ENCODE measurements at places on chromosomes 1 and 21.

DNA sequence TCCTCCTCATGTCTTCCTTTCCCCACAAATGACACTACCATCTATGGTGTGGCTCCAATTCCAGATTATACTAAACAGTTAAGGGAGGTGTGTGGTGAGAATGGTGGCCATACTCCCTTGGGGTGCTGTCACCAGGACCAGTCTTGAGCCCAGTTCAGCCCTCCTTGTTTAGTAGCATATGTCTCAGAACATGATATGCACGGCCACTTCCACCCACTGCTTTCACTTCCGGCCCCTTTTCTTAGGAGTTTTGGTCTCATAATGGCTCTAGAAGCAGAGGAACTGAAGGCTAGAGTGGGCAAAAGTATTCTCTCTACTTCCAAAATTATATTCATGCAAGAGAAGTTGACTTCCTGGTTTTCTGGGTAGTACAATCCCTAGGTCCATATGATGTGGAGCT, 45.3 kb upstream of the CACNA1E start:
- DNase-seq = no peak

GRCh38 chr21:17214801-17215200, 298.0 kb upstream of the CXADR start:
- DNase-seq = no peak

DNA sequence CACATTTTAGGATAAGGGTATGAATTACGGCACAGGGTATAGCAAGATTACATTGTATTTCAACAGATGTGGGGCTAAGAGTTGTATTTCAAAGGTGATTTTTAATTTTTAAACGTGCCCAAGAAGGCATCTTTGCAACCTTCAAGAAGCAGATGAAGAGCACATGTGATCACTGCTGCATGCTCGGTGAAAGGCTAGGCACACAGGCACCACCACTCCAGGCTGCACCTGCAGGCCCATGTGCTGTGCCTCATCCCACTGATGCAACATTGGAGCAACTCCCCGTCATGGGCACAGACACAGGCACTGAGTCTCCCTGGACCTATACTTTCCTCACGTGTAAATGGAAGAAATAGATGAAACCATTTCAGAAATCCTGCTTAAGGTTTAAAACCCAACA, 23.5 kb downstream of the UBE2G2 start:
- DNase-seq = no peak

GRCh38 chr1:81714636-81715035, 86.1 kb upstream of the ADGRL2 start:
- DNase-seq = no peak

DNA sequence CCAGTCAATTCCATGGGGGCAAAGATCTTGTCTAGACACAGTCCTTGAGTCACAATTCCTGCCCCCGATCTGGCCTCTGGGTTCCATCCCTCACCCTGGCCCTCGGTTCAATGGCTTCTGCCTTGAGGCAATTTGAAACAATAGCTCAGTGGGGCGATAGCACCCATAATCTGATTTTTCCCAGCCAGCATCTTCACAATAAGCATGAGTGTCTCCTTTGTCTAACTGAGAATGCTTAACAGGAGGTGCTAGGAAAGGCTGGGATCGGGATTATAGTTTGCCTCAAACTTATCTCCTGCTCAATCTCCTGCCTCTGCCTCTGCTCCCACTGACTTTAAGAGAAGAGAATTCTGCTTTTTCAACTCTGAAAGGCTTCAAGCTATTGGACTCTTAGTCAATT, 293.9 kb upstream of the PROX1 start:
- no peak for DNase-seq

GRCh38 chr1:86861424-86861823, 52.5 kb downstream of the SELENOF start:
- no peak for DNase-seq

DNA sequence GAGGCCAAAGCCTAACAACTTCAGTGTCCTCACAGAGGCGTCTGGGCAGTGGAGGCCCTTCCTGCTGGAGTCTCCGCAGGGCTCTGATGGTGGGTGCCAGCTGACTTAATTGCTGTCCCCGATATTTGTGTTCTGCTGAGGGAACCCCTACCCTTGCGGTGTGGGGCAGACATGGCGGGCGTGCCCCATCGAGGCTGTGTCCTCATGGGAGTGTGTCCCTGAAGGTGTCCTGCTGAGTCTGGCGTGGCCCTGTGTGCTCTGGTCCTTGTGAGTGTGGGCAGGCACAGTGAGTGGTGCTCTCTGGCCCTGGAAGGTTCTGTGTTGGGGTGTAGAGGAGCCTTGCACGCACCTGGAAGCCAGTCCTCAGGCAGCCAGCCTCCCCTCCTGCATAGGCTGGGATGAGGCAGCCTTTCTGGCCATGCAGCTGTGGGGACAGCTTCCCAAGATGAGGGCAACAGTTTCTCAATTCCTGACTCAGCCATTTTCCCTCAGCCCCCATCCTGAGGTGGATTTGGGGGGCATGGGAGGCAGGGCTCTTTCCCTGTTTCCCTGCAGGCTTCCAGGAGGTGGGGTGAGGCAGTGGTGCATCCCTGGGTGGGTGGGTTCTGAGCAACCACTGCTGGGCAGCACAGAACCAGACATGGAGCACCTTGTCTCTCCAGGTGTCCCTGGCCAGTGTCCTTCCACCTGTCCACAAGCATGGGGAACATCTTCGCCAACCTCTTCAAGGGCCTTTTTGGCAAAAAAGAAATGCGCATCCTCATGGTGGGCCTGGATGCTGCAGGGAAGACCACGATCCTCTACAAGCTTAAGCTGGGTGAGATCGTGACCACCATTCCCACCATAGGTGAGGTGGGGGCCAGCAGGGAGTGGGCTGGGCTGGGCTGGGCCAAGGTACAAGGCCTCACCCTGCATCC, 6.5 kb downstream of the C1orf35 start:
- no peak for DNase-seq

DNA sequence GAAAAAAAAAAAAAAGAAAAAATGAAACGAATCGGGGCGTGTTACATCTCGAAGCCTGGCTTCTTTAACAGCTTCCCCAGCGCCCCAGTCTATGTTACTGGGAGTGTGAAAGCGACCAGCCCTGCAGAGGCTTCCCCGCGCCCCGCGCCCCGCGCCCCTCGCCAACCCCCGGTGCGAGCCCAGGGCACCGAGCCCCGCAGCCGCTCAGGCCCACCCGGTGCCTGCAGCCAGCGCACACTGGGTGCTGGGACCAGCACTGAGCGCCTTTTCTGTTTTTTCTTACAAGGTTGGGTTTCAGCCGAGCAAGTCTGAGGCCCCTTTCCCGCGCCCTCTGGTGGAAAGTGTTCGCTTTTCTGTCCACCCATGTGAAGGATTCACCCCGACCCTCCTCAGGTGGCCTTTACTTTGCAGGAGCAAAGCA, 42.1 kb upstream of the ZNF496 start:
- no peak for DNase-seq

- DNase-seq = no peak
These were observed 59.4 kb downstream of the EPB41 start for GRCh38 chr1:28973596-28974421.

DNA sequence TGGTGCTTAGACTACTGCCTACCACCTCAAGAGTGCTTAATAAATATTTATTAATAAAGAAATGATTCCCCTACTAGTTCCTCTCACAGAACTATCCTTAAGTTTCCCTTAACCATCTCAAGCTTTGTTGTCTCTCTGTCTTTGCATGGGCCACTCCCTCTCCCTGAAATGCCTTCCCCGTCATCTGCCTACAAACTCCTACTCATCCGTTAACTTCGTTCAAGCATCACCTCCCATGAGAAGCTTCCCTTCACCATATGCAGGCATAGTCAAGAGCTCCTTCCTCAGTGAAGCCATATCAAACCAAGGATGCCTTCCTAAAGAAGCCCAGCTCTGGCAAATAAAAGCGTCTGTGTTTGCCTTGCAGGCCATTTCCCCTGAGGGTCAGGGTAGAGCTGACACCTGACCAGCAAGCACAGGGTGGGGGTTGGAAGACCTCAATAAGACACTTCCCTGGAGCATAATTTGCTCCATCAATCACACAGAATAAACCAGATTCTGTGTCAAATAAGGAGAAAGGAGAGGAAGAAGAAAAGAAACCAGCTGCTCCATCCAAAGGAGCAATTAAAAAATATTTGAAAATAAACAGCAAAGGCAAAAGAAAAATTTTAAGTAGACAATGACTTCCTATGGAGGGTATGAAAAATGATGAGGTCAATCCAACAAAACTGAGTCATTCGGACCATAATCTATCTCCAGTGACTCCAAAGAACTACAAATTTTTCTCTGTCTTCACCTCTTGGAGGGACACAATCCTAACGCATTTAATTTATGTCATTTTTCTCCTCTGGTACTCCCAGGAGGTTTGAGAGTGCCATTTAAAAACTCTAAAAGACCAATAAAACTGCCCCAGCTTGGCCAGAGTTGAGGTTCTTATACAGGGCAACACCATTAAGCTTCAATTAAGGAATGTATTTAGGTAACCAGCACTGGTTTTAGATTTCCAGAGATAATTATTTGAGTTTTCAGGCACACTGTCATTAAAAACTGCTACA, 303.6 kb downstream of the KCNH1 start:
- DNase-seq = no peak

GRCh38 chr1:43834280-43835081, 99.1 kb upstream of the ARTN start:
- peak; percentile 12 for DNase-seq

GRCh38 chr1:232166942-232167341, 463.0 kb downstream of the SIPA1L2 start:
- no peak for DNase-seq

DNA sequence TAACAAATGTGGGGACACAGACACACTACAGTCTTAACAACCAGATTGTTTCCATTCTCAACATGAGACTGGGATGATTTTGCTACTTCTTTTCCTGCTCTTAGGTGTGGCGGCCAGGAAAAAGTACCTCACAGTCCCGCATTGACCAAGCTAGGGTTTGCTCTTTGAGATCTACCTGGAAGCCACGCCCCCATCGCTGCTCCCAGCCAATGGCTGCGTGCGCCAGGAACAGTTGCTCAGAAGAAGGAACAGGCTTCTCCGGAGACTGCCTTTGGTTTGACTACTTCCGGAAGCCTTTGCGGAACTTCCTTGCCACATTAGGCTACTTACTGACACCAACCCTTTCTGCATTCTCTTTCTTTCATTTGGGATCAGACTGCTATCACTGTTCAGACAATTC, 44.2 kb upstream of the PLD5 start:
- DNase-seq = no peak
